ENCODE measurements at places on chromosomes 11 and 22. TPM values are rescaled to one million over a fixed set of nuclear protein-coding genes. Genes with fewer than 3 reads are reported as not detected.

GRCh38 chr11:61334434-61335354 is 1.7 kb downstream of the TKFC start:
- peaks cover 24% of the 10 kb centered on the region for H3K4me1 ChIP-seq
- H3K4me3 ChIP-seq = no peak overlapping the region
- no peak for DNase-seq
- H3K27ac ChIP-seq = no peak overlapping the region

GRCh38 chr11:36333897-36334296 is 37.8 kb downstream of the PRR5L start:
- no peak overlapping the region for H3K27ac ChIP-seq
- H3K4me1 ChIP-seq = no peaks in the 10 kb centered on the region
- no peaks in the 10 kb centered on the region for H3K36me3 ChIP-seq
- DNase-seq = no peak

GRCh38 chr22:33873186-33873585 is 47.1 kb downstream of the LARGE1 start:
- H3K27ac ChIP-seq = no peak overlapping the region
- H3K4me1 ChIP-seq = peaks cover 32% of the 10 kb centered on the region
- no peaks in the 10 kb centered on the region for H3K27me3 ChIP-seq
- no peaks in the 10 kb centered on the region for H3K36me3 ChIP-seq
- DNase-seq = peak; percentile 84

- DNase-seq = no peak
- H3K36me3 ChIP-seq = no peaks in the 10 kb centered on the region
- no peak overlapping the region for H3K4me3 ChIP-seq
- H3K27me3 ChIP-seq = no peaks in the 10 kb centered on the region
- H3K27ac ChIP-seq = no peak overlapping the region
- peaks cover 26% of the 10 kb centered on the region for H3K4me1 ChIP-seq
Measured at GRCh38 chr11:128832121-128832497, 35.0 kb downstream of the KCNJ1 start.

DNA sequence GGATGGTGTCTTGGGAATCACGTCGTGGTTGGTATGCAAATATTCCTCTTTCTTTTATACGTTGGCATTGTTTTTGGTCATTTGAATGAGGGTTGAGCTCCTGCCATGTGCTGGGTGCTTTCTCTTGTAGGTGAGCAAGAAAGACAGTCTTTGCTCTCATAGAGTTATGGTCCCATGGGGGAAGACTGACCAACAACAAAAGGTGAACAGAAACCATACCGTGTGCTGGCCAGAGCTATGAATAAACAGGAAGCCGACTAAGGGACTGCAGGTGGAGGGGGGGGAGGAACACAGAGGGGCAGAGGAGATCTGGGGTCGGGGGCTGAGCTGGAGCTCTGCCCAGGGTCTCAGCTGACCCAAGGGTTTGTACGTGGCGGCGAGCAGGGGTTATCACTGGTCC is 245.3 kb downstream of the CTTN start:
- no peaks in the 10 kb centered on the region for H3K36me3 ChIP-seq
- no peaks in the 10 kb centered on the region for H3K27me3 ChIP-seq
- H3K27ac ChIP-seq = no peak overlapping the region
- no peaks in the 10 kb centered on the region for H3K4me1 ChIP-seq
- DNase-seq = no peak
- H3K4me3 ChIP-seq = no peak overlapping the region

- H3K4me3 ChIP-seq = no peak overlapping the region
- no peaks in the 10 kb centered on the region for H3K27me3 ChIP-seq
- peak overlapping the region; percentile 81 for H3K27ac ChIP-seq
- H3K36me3 ChIP-seq = no peaks in the 10 kb centered on the region
Measured at GRCh38 chr22:35592418-35592967, 24.6 kb downstream of the MB start.

DNA sequence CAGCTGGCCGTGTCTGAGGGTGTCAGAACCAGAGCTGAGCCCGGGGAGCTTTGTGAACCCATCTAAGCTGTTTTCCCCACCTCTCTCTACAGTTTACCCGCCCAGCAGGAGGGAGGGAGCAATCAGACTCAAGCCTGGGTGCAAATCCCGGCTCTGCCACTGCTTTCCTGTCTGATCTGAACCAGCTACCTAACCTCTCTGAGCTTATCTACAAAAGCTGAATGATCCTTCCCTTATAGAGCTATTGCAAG is 252 bp downstream of the APOL2 start:
- peak overlapping the region; percentile 83 for H3K4me3 ChIP-seq
- no peaks in the 10 kb centered on the region for H3K27me3 ChIP-seq
- DNase-seq = no peak
- H3K27ac ChIP-seq = peak overlapping the region; percentile 94
- H3K4me1 ChIP-seq = peaks cover 58% of the 10 kb centered on the region

DNA sequence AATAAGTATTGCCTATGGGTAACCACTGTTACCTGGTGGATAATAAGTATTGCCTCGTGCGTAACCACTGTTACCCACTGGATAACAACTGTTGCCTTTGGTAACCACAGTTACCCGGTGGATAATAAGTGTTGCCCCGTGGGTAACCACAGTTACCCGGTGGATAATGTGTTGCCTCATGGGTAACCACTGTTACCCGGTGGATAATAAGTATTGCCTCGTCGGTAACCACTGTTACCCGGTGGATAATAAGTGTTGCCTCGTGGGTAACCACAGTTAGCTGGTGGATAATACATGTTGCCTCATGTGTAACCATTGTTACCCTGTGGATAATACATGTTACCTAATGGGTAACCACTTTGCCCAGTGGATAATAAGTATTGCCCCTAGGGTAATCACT is 9.8 kb upstream of the NXPE4 start:
- H3K4me1 ChIP-seq = no peaks in the 10 kb centered on the region
- no peak overlapping the region for H3K4me3 ChIP-seq

DNA sequence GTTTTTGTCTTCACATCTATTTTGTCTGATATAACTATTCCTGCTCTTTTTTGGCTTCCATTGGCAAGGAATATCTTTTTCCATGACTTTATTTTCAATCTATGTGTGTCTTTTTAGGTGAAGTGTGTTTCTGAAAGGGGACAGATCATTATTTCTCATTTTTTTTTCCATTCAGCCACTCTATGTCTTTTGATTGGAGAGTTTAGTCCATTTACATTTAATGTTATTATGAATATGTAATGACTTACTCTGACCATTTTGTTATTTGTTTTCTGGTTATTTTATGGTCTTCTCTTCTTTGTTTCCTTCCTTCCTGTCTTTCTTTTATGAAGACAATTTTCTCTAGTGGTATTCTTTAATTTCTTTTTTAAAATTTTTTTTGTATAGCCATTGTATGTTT is 178.6 kb upstream of the CNTN5 start:
- no peaks in the 10 kb centered on the region for H3K36me3 ChIP-seq
- no peak overlapping the region for H3K27ac ChIP-seq
- H3K4me3 ChIP-seq = no peak overlapping the region
- H3K4me1 ChIP-seq = no peaks in the 10 kb centered on the region
- H3K27me3 ChIP-seq = no peaks in the 10 kb centered on the region
- DNase-seq = no peak

GRCh38 chr11:103397369-103397768 is 288.1 kb downstream of the DYNC2H1 start:
- H3K4me1 ChIP-seq = no peaks in the 10 kb centered on the region
- no peak for DNase-seq
- H3K27ac ChIP-seq = no peak overlapping the region
- peaks cover 21% of the 10 kb centered on the region for H3K36me3 ChIP-seq
- H3K4me3 ChIP-seq = no peak overlapping the region
- no peaks in the 10 kb centered on the region for H3K27me3 ChIP-seq

GRCh38 chr11:1297576-1298473 is 11.6 kb downstream of the TOLLIP start:
- no peaks in the 10 kb centered on the region for H3K27me3 ChIP-seq
- peaks cover 29% of the 10 kb centered on the region for H3K4me1 ChIP-seq
- H3K27ac ChIP-seq = no peak overlapping the region
- no peak overlapping the region for H3K4me3 ChIP-seq
- no peak for DNase-seq

GRCh38 chr22:30054067-30054763 is 26.0 kb upstream of the HORMAD2 start:
- H3K27me3 ChIP-seq = peaks cover 1% of the 10 kb centered on the region
- H3K27ac ChIP-seq = no peak overlapping the region
- H3K4me1 ChIP-seq = no peaks in the 10 kb centered on the region

GRCh38 chr11:31001427-31001826 is 368.1 kb downstream of the DCDC1 start:
- H3K27ac ChIP-seq = no peak overlapping the region
- H3K4me1 ChIP-seq = no peaks in the 10 kb centered on the region
- H3K4me3 ChIP-seq = no peak overlapping the region
- H3K36me3 ChIP-seq = no peaks in the 10 kb centered on the region

GRCh38 chr11:19080579-19080993 is 20.1 kb upstream of the MRGPRX2 start:
- H3K36me3 ChIP-seq = no peaks in the 10 kb centered on the region
- DNase-seq = no peak
- no peak overlapping the region for H3K4me3 ChIP-seq
- no peaks in the 10 kb centered on the region for H3K27me3 ChIP-seq
- no peaks in the 10 kb centered on the region for H3K4me1 ChIP-seq

GRCh38 chr22:42560781-42561180 is 7.0 kb downstream of the SERHL2 start:
- H3K36me3 ChIP-seq = no peaks in the 10 kb centered on the region
- DNase-seq = no peak
- no peak overlapping the region for H3K4me3 ChIP-seq
- H3K27me3 ChIP-seq = no peaks in the 10 kb centered on the region
- H3K27ac ChIP-seq = no peak overlapping the region

GRCh38 chr22:44089717-44090570 is 65.8 kb downstream of the PARVB start:
- H3K4me1 ChIP-seq = peaks cover 9% of the 10 kb centered on the region
- H3K27ac ChIP-seq = no peak overlapping the region
- no peak for DNase-seq
- H3K36me3 ChIP-seq = peaks cover 8% of the 10 kb centered on the region
- no peaks in the 10 kb centered on the region for H3K27me3 ChIP-seq
- H3K4me3 ChIP-seq = no peak overlapping the region

- no peak for DNase-seq
- H3K4me1 ChIP-seq = no peaks in the 10 kb centered on the region
- H3K27me3 ChIP-seq = no peaks in the 10 kb centered on the region
- H3K4me3 ChIP-seq = no peak overlapping the region
- H3K36me3 ChIP-seq = no peaks in the 10 kb centered on the region
- H3K27ac ChIP-seq = no peak overlapping the region
Measured at GRCh38 chr11:125945011-125945796, 640 bp upstream of the VSIG10L2 start.

- H3K36me3 ChIP-seq = no peaks in the 10 kb centered on the region
- no peaks in the 10 kb centered on the region for H3K27me3 ChIP-seq
- H3K27ac ChIP-seq = no peak overlapping the region
Measured at GRCh38 chr11:44509296-44509695, 56.2 kb upstream of the CD82 start.

DNA sequence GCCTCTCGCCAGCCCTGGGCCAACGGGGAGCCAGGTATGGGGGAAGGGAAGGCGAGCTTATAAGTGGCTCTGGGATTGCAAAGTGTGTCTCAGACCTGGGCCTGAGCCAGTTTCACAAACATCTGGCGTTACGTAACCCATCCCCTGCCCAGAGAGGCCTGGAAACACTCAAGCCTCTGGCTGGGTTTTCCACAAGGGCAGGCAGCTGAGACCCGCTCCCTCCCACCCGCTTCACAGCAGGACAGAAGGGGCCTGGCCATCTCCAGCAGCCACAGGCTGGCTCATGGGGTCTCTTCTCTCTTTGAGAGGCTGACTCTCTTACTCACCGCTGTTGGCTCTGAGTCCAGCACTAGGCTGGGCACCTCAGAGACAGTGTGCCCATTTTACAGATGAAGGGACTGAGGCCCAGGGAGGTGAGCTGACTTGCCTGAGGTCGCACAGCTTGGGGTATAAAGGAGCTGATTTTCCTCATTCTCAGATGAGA is 44.5 kb downstream of the TRIOBP start:
- H3K4me3 ChIP-seq = no peak overlapping the region
- H3K27me3 ChIP-seq = no peaks in the 10 kb centered on the region
- peak overlapping the region; percentile 73 for H3K27ac ChIP-seq
- no peaks in the 10 kb centered on the region for H3K36me3 ChIP-seq
- peak; percentile 90 for DNase-seq

DNA sequence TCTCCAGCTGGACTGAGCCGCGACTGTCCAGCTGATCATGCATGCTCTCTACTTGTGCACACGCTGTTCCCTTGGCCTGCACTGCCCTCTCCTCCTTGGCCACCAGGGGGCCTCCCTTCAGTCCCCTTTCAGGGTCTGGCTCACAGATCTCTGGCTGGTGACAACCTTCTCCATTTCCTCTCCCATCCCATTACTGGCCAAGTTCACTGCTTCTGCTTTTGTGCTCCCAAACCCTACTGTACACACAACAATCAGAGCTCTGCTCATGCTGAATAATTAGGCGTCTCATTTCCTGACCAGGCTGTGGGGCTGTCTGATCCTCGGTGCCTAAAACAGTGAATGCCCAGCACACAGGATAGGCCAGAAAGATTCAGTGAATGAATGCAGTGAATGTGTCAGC is 224.0 kb upstream of the NARS2 start:
- no peak overlapping the region for H3K4me3 ChIP-seq
- no peaks in the 10 kb centered on the region for H3K36me3 ChIP-seq
- no peaks in the 10 kb centered on the region for H3K27me3 ChIP-seq
- no peak overlapping the region for H3K27ac ChIP-seq
- peaks cover 23% of the 10 kb centered on the region for H3K4me1 ChIP-seq

The TSPAN18 gene
- 90.6 TPM for total RNA-seq

The RASD2 gene
- 3.4 TPM for total RNA-seq

The SCGB2A2 gene
- total RNA-seq = not detected

The SLC22A8 gene
- not detected for total RNA-seq

The PPFIA1 gene
- 39.1 TPM for total RNA-seq

The LRRN4CL gene
- 4.7 TPM for total RNA-seq

The POTEH gene
- not detected for total RNA-seq

The CCDC15 gene
- total RNA-seq = 1.2 TPM

The HTR3B gene
- not detected for total RNA-seq

The OR2AG1 gene
- not detected for total RNA-seq

The PAAF1 gene
- total RNA-seq = 11.1 TPM

The SERPIND1 gene
- not detected for total RNA-seq

The OR52B6 gene
- not detected for total RNA-seq

The LSP1 gene
- total RNA-seq = 13.0 TPM

The BCR gene
- total RNA-seq = 33.5 TPM

The CDKN1C gene
- 39.1 TPM for total RNA-seq

Data from heart left ventricle (tissue), 16 donors.